ENCODE measurements at places on chromosomes 16 and 17. TPM values are rescaled to one million over a fixed set of nuclear protein-coding genes. Genes with fewer than 3 reads are reported as not detected.
A peak's percentile ranks its signal among the peaks of the same experiment; 100 is the strongest.

GRCh38 chr17:3002538-3003295, 60.7 kb downstream of the OR1D5 start:
- no peak overlapping the region for H3K4me3 ChIP-seq
- H3K4me1 ChIP-seq = peaks cover 14% of the 10 kb centered on the region
- no peaks in the 10 kb centered on the region for H3K27me3 ChIP-seq
- no peak for DNase-seq

GRCh38 chr17:40224718-40225550, 5.8 kb downstream of the WIPF2 start:
- DNase-seq = peak; percentile 68
- no peaks in the 10 kb centered on the region for H3K27me3 ChIP-seq
- H3K27ac ChIP-seq = peak overlapping the region; percentile 54

DNA sequence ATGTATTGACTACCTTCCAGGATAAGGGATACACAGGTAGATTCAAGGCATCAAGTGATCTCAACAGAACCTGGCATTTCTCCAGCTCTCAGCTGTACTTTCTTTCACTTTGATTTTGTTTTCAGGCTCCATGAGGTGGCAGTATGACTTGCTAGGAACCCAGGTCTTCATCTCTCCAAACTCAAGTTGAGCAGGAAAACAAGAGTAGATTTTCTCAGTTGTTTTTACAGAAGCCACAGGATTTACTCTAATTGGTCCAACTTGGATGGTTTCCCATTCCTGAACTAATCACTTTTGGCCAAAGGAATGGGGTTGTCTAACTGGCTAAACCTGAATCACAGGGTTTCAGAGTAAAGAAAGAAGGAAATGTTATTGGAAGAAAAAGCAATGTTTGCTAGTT, 146.6 kb downstream of the TRIM37 start:
- peak; percentile 20 for DNase-seq
- no peak overlapping the region for H3K27ac ChIP-seq
- H3K27me3 ChIP-seq = no peaks in the 10 kb centered on the region
- H3K36me3 ChIP-seq = no peaks in the 10 kb centered on the region

- H3K27me3 ChIP-seq = no peaks in the 10 kb centered on the region
- H3K4me1 ChIP-seq = no peaks in the 10 kb centered on the region
- no peak overlapping the region for H3K27ac ChIP-seq
- DNase-seq = no peak
- H3K4me3 ChIP-seq = no peak overlapping the region
Observed at GRCh38 chr17:14427900-14428647, 127.2 kb downstream of the HS3ST3B1 start.

DNA sequence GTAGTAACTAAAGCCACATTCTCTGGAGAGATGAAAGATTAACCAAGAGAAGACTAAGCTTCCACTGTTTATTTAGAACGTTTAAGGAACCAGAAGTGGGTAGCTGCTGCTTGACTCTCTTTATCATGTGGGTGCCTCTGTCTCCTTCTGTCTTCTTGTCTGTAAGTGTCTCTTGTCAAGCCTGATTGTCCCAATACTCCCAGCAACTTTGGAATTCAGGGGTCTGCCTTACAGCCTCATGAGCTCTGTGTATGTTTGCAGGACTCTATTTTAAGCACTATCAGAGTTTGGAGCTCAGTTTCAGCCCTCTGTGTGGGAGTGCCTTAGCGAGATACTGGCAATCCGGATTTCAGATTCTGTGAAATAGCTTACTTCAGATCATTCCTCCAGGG, 29.3 kb upstream of the SPACA3 start:
- H3K27me3 ChIP-seq = no peaks in the 10 kb centered on the region
- peaks cover 3% of the 10 kb centered on the region for H3K4me1 ChIP-seq
- H3K36me3 ChIP-seq = no peaks in the 10 kb centered on the region

GRCh38 chr16:56748191-56748590, 18.3 kb downstream of the NUP93 start:
- H3K4me3 ChIP-seq = no peak overlapping the region
- no peaks in the 10 kb centered on the region for H3K36me3 ChIP-seq
- no peak overlapping the region for H3K27ac ChIP-seq
- peaks cover 32% of the 10 kb centered on the region for H3K4me1 ChIP-seq
- no peaks in the 10 kb centered on the region for H3K27me3 ChIP-seq

DNA sequence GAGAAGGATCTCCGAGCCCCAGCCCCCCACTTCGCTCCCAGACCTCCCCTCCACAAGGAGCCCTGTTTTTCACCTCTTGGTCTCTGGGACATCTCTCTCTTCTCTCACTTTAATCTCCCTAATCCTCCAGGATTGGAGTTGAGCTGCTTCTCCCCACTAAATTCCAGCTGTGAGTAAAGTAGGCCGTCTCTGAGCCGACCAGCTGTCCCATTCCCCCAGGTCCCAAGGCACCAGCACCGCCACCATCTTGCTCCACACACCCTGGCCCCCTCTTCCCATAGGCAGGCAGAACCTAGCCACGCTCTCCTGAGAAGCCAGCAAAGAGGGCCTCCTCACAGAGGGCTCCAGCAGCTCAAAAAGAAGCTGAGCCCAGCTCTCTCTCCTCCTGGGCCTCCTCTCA, 878 bp downstream of the DLG4 start:
- peaks cover 35% of the 10 kb centered on the region for H3K4me1 ChIP-seq
- no peaks in the 10 kb centered on the region for H3K36me3 ChIP-seq
- no peak for DNase-seq

DNA sequence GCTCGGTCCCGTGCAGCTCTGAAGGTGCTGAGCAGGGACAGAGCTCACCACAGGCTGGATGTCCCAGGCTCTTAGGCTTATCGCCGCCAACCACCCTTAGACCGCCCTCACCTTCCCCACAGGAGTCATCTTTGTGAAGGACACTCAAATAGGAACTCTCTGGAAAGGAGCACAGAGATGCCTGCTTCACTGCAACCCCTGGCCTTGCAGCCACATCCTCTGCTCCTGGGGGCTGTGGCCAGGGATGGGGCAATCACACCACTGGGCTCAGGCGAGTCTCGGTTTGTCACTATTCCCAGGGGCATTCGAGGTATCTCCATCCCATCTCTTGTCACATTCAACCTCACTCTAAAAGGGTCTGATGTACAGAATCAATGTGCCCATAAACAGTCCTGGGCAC, 10.9 kb downstream of the ZDHHC1 start:
- DNase-seq = no peak
- H3K4me1 ChIP-seq = peaks cover 6% of the 10 kb centered on the region
- no peaks in the 10 kb centered on the region for H3K27me3 ChIP-seq
- no peaks in the 10 kb centered on the region for H3K36me3 ChIP-seq
- no peak overlapping the region for H3K27ac ChIP-seq
- no peak overlapping the region for H3K4me3 ChIP-seq

GRCh38 chr16:21283521-21284289, 5.6 kb upstream of the CRYM start:
- peak overlapping the region; percentile 68 for H3K27ac ChIP-seq
- DNase-seq = peak; percentile 81
- no peaks in the 10 kb centered on the region for H3K36me3 ChIP-seq
- no peaks in the 10 kb centered on the region for H3K27me3 ChIP-seq

DNA sequence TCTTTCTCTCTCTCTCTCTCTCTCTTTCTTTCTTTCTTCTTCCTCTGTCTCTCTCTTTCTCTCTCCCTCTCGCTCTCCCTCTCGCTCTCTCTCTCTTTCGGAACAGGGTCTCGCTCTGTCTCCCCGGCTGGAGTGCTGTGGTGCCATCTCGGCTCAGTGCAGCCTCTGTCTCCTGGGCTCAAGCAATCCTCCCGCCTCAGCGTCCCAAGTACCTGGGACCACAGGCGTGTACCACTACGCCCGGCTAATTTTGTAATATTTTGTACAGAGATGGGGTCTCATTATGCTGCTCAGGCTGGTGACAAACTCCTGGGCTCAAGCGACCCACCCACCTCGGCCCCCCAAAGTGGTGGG, 12.7 kb upstream of the KLHDC4 start:
- DNase-seq = no peak
- H3K4me3 ChIP-seq = no peak overlapping the region

GRCh38 chr17:39018267-39019134, 51.3 kb upstream of the FBXO47 start:
- H3K36me3 ChIP-seq = no peaks in the 10 kb centered on the region
- H3K27ac ChIP-seq = no peak overlapping the region
- no peaks in the 10 kb centered on the region for H3K4me1 ChIP-seq
- no peak overlapping the region for H3K4me3 ChIP-seq
- DNase-seq = no peak

DNA sequence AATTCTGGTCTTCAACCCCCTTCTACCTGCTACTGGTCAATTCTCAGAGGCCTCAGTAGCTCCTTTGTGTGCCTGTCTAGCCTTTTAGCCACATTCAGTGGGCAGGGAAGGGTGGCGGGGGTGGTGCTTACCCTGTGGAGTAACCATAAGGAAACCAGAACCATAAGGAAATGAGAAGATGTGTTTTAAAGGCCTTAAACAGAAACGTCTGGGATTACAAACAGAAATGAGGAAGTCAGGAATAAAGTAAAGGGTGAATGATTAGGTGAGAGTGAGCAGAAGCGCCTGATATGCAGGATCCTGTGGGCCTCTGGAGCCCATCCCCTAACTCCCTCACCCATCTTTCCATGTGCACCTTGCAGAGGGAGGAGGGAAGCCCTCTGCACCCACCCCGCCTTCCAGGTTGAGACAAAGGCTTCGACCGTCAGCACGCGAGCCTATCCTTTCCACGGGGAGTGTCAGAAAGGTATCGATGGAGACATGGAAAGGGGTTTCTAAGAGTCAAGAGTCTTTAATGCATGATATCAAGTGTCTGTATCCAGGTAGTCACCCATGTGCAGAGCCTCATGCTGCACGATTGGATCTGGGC, 20.4 kb downstream of the KIAA0513 start:
- no peak for DNase-seq
- no peaks in the 10 kb centered on the region for H3K36me3 ChIP-seq
- no peaks in the 10 kb centered on the region for H3K27me3 ChIP-seq
- H3K4me1 ChIP-seq = peaks cover 23% of the 10 kb centered on the region

DNA sequence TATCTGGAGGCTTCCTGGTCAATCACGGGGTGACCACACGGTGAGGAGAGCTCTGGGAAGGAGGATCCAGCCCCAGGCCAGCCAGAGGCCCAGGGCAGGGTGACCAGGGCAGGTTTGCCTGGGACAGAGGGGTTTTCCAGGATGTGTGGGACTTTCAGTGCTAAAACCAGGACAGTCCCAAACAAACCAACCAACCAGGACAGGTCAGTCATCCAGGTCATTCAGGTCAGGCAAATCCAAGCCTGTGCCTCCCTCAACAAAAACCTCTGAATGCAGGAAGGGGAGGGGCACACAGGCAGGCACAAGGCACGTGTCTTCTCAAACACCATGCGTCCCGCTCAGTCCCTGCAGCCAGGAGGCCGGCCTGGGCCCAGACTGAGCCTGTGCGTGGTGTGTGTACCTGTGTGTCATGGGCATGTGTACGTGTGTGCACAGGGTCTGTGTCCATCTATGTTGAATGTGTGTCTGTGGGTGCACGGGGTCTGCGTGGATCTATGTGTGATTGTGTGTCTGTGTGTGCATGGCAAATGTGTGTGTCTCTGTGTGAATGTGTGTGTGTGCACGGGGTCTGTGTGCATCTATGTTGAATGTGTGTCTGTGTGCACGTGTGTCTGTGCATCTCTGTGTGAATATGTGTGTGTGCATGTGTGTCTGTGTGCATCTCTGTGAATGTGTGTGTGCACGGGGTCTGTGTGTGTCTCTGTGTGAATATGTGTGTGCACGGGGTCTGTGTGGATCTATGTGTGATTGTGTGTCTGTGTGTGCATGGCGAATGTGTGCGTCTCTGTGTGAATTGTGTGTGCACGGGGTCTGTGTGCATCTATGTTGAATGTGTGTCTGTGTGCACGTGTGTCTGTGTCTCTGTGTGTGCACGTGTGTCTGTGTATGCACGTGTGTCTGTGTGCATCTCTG, 78.9 kb downstream of the RTN4RL1 start:
- H3K4me1 ChIP-seq = no peaks in the 10 kb centered on the region
- no peak for DNase-seq
- H3K27me3 ChIP-seq = no peaks in the 10 kb centered on the region
- no peaks in the 10 kb centered on the region for H3K36me3 ChIP-seq
- H3K27ac ChIP-seq = no peak overlapping the region

DNA sequence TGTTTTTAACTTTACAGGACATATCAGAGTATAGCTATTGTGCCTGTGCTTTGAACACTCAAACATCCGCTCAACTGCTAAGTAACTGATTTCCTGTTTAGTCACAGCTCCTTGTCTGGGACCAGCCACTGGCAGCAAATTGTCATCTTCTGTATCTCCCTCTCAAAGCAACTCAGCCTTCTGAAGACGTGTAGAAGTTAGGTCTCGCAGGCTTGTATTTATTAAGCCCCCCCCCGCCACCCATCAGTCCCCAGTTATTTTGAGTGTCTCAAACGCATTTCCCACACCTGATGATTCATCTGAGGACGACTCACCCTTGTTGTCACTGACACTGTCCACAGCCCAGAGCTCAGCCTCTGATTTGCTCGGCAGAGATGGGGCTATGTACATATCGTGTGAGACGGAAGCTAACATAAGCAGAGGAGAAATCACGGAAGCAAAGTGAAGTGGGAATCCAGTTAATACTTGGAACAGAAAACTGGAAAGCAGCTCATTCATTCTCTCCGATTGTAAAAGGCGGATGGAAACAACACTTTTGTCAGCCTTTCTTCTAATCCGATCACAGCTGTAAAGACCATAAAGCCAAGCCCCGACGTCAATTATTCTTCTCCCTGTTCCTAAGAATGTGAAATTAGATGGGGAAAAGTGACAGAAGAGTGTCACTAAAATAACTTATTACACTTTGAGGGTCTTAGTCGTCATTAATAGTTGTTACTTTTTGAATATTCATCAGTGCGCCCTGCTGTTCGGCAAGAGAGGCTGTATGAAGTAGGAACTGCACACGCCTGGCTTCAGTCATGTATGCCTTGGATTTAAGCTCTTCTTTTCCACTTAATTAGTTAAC, 64.2 kb downstream of the PITPNC1 start:
- no peaks in the 10 kb centered on the region for H3K27me3 ChIP-seq
- no peaks in the 10 kb centered on the region for H3K4me1 ChIP-seq
- no peak overlapping the region for H3K27ac ChIP-seq
- H3K36me3 ChIP-seq = no peaks in the 10 kb centered on the region
- H3K4me3 ChIP-seq = no peak overlapping the region

GRCh38 chr16:66008136-66008535, 358.4 kb upstream of the CDH5 start:
- no peaks in the 10 kb centered on the region for H3K27me3 ChIP-seq
- no peaks in the 10 kb centered on the region for H3K4me1 ChIP-seq
- DNase-seq = no peak
- H3K36me3 ChIP-seq = no peaks in the 10 kb centered on the region
- H3K27ac ChIP-seq = no peak overlapping the region

- H3K4me1 ChIP-seq = peaks cover 25% of the 10 kb centered on the region
- no peak for DNase-seq
- no peaks in the 10 kb centered on the region for H3K27me3 ChIP-seq
- no peaks in the 10 kb centered on the region for H3K36me3 ChIP-seq
Observed at GRCh38 chr17:57541472-57542394, 203.4 kb downstream of the CCDC182 start.

GRCh38 chr16:50372611-50373344, 4.0 kb upstream of the BRD7 start:
- no peak overlapping the region for H3K27ac ChIP-seq
- no peaks in the 10 kb centered on the region for H3K27me3 ChIP-seq
- DNase-seq = no peak
- no peaks in the 10 kb centered on the region for H3K36me3 ChIP-seq
- no peak overlapping the region for H3K4me3 ChIP-seq

GRCh38 chr16:1712791-1713261, 6.8 kb downstream of the MAPK8IP3 start:
- H3K4me3 ChIP-seq = no peak overlapping the region
- no peak for DNase-seq
- no peak overlapping the region for H3K27ac ChIP-seq
- H3K27me3 ChIP-seq = no peaks in the 10 kb centered on the region

GRCh38 chr17:12553625-12554024, 112.1 kb upstream of the MYOCD start:
- H3K36me3 ChIP-seq = no peaks in the 10 kb centered on the region
- H3K27ac ChIP-seq = no peak overlapping the region
- H3K4me3 ChIP-seq = peak overlapping the region; percentile 8
- no peaks in the 10 kb centered on the region for H3K27me3 ChIP-seq

Gene NOMO2
- 108 TPM for total RNA-seq

Gene USP7
- 173 TPM for total RNA-seq

Gene TMEM238L
- not detected for total RNA-seq

Gene CHMP6
- total RNA-seq = 28.2 TPM

Gene TNS4
- 0.12 TPM for total RNA-seq

All from testis (tissue), 5 donors.